ENCODE measurements at places on chromosomes 11 and 22.

GRCh38 chr22:20606041-20606783 is 98.8 kb downstream of the MED15 start:
- peak; percentile 84 for DNase-seq

DNA sequence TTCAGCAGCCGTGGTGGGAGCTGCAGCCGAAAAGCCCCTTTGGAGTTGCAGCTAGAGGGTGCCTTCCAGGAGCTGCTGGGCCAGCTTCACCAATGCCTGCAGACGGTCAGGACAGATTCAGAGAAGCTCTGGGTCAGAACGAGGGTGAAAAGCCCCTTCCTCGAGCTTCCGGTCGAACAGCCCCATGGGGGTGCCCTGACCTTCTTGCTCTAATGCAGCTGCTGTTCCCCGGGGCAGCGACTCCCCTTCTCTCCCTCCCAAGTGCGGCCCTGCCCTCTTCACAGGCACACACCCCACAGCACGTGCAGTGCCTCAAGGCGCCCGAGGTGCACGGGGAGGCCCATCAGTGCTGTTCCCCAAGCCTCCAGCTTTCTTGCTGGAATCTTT is 9.6 kb upstream of the IFITM3 start:
- no peak for DNase-seq

GRCh38 chr11:96094156-96094555 is 170.2 kb upstream of the MTMR2 start:
- DNase-seq, result no peak

GRCh38 chr11:86201371-86201884 is 43.1 kb upstream of the EED start:
- no peak for DNase-seq

DNA sequence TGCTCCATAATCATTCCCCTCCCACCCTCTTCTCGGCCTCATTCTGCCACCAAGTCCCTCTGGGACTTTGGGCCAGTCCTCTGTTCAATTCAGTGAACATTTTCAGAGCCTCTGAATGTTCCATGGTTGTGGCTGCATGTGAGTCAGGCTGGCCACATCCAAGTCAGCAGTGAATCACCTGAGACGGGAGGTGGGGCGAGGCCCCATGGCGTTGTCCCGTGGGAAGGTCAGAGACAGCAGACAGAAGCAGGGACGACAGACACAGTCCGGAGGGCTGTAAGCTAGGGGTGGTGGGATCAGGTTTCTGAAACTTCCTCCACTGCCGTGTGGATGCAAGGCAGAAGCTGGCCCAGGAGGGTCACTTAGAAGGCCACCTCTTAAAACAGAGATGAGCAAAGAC is 324.8 kb downstream of the MN1 start:
- no peak for DNase-seq
